Ovary (tissue), 10 donors: ENCODE measurements at places on chromosomes 16 and 17.

DNA sequence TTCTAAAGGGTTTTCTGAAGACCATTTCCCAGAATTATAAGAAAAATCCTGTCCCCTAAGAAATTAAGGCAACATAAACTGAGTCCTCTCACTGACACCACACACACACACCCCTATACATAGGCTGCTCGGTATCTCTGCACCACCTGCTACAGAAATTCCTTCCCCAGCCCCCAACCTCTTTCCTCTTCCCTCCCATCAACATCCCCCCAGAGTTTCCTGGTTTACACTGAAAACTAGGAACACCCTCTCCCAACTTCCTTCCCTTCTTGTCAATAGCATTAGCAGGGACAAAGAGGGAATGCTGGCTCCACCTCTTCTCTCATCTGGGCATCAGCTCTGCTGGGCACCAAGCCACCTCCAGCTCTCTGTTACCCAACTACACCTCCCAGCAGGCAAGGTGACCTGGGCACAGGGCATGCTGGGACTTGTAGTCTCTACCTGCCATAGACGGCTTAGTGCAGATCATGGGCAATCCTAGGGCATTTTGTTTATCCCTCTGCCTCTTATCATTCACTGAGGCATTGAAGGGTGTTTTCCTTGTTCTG is 15.7 kb downstream of the CAVIN1 start:
- H3K27me3 ChIP-seq: no peaks in the 10 kb centered on the region
- peak; percentile 82 for DNase-seq
- peak overlapping the region; percentile 59 for H3K27ac ChIP-seq
- H3K4me3 ChIP-seq: no peak overlapping the region
- no peaks in the 10 kb centered on the region for H3K36me3 ChIP-seq

- no peaks in the 10 kb centered on the region for H3K4me1 ChIP-seq
- no peak for DNase-seq
- H3K36me3 ChIP-seq: no peaks in the 10 kb centered on the region
- no peak overlapping the region for H3K27ac ChIP-seq
- H3K4me3 ChIP-seq: no peak overlapping the region
Observed at GRCh38 chr16:48041981-48042421, 113.8 kb downstream of the ABCC12 start.

- no peaks in the 10 kb centered on the region for H3K27me3 ChIP-seq
- no peaks in the 10 kb centered on the region for H3K36me3 ChIP-seq
- peak overlapping the region; percentile 35 for H3K27ac ChIP-seq
- peak; percentile 93 for DNase-seq
- no peak overlapping the region for H3K4me3 ChIP-seq
Observed at GRCh38 chr17:19317359-19318095, 45.0 kb downstream of the B9D1 start.

DNA sequence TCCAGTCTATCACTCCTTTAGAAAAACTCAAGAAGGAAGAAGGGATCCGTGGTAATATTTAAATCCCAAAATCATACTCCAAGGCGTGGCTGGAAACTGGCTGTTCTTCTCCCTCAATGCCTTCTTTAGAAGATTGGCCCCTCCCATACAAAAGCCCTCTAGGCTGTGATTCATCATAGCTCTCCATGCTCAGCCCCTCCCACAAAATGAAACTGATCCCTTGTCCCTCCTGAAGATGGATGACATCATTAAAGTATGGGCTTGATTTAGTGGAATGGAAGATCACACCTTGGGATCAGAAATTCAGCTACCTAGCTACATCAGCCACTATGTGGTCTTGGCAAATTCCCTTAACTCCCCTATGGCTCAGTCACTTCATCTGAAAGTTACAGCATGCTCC is 4.1 kb downstream of the GRIN2A start:
- H3K27me3 ChIP-seq: no peaks in the 10 kb centered on the region
- DNase-seq: no peak
- peaks cover 4% of the 10 kb centered on the region for H3K4me1 ChIP-seq
- no peaks in the 10 kb centered on the region for H3K36me3 ChIP-seq

- H3K4me1 ChIP-seq: peaks cover 18% of the 10 kb centered on the region
- peak overlapping the region; percentile 100 for H3K27ac ChIP-seq
- no peak for DNase-seq
- H3K36me3 ChIP-seq: no peaks in the 10 kb centered on the region
Observed at GRCh38 chr17:62629556-62630364, 2.3 kb downstream of the MRC2 start.

- no peaks in the 10 kb centered on the region for H3K4me1 ChIP-seq
- DNase-seq: no peak
- H3K36me3 ChIP-seq: no peaks in the 10 kb centered on the region
- H3K27me3 ChIP-seq: no peaks in the 10 kb centered on the region
- no peak overlapping the region for H3K27ac ChIP-seq
Observed at GRCh38 chr16:11232852-11233726, 22.9 kb downstream of the SOCS1 start.

DNA sequence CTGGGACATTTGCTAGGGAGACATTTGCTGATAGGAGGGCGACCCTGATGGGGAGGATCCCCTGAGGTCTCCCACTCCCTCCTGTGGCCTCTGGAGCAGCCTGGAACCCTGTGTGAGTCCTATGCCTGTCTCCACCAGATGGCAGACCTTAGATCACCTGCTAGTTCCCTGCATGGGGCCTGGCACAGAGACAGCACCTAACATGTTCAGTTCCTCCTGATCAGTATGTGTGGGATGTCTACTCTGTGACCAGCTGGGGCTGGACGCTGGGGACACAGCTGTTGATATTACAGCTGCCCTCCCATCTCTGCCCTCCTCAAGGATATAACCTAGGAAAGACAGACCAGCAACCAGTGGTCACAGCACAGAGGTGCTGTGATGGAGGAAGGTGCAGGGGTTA is 1.1 kb upstream of the ADCY7 start:
- H3K4me1 ChIP-seq: peaks cover 7% of the 10 kb centered on the region
- DNase-seq: no peak
- no peak overlapping the region for H3K27ac ChIP-seq
- no peaks in the 10 kb centered on the region for H3K27me3 ChIP-seq
- H3K4me3 ChIP-seq: no peak overlapping the region
- H3K36me3 ChIP-seq: no peaks in the 10 kb centered on the region

DNA sequence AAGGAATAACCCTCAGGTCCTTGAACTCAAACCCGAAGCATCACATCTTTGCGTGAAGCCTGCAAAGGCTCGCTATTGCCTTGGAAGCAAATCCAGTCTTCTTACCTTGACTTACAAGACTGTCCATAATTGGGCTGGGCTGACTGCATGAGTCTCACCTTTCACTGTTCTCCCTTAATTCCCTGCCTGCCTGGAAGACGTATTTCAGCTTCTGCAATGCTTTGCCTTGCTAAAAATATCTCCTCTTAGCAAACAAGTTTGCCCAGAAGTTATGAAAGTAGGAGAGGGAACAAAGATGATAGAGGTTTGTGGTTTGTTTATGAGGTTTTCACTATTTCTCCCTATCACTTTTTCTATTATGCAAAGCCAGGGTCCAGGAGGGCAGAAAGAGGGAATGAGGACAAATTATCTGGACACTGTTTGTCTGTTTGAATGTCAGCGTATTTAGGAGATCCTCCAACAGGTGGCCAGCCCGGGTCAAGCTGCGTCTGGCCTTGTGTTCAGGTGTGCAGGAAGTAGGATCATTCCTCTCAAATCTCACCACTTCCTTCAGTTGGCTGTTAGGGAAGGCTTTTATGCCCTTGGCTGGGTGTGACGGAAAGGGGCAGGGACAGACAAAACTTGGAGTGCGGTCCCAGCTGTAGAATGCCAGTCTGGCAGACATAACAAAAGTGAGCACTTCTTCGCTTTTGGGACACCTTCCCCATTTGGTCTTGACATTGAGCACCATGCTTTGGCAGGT is 488.9 kb downstream of the CDH13 start:
- no peaks in the 10 kb centered on the region for H3K36me3 ChIP-seq
- H3K4me1 ChIP-seq: no peaks in the 10 kb centered on the region
- H3K4me3 ChIP-seq: no peak overlapping the region
- DNase-seq: no peak
- H3K27ac ChIP-seq: no peak overlapping the region

GRCh38 chr16:68860978-68861892 is 17.9 kb downstream of the TANGO6 start:
- H3K27ac ChIP-seq: no peak overlapping the region
- H3K4me3 ChIP-seq: no peak overlapping the region
- H3K36me3 ChIP-seq: no peaks in the 10 kb centered on the region
- DNase-seq: no peak

- no peaks in the 10 kb centered on the region for H3K4me1 ChIP-seq
- no peak overlapping the region for H3K27ac ChIP-seq
- no peak for DNase-seq
- H3K4me3 ChIP-seq: no peak overlapping the region
Observed at GRCh38 chr17:72702136-72702735, 390.3 kb downstream of the SLC39A11 start.

DNA sequence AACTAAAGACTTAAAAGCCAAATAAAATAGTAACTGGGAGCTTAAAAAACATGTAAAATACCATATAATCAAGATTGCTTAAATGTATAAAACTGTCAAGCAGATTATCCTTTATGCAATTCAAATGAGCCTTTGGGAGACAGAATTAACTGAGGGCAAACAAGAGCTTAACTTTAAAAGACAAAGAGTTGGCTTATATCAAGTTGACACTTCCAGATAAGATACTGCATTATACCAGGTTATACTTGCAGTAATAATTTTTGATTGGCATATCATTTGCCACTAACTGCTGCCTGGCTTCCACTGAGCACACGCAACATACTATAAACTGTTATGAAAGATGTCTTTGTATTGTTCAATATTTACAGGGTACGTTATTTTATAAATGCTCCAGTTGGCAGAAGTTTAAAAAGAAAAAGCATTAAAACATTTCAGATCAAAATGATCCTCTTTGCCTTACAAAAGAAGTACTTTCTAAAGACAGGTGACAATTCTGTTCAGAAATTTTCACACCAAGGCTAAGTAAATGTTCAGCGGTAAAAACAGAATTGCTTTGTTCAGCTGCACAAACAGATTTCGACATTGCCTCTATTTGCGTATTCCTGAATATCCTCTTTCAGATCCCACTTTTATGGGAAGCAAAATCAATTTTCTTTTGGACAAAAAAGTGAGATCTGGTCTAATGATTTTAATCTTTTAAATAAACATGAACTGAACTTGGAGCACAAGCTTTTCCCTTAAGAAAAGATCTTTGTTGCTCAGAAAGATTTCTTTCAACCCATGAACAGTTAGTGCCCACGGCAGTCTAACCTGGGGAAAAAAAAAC is 50.7 kb downstream of the TOX3 start:
- no peaks in the 10 kb centered on the region for H3K36me3 ChIP-seq
- no peak overlapping the region for H3K27ac ChIP-seq
- DNase-seq: no peak
- H3K4me3 ChIP-seq: no peak overlapping the region

DNA sequence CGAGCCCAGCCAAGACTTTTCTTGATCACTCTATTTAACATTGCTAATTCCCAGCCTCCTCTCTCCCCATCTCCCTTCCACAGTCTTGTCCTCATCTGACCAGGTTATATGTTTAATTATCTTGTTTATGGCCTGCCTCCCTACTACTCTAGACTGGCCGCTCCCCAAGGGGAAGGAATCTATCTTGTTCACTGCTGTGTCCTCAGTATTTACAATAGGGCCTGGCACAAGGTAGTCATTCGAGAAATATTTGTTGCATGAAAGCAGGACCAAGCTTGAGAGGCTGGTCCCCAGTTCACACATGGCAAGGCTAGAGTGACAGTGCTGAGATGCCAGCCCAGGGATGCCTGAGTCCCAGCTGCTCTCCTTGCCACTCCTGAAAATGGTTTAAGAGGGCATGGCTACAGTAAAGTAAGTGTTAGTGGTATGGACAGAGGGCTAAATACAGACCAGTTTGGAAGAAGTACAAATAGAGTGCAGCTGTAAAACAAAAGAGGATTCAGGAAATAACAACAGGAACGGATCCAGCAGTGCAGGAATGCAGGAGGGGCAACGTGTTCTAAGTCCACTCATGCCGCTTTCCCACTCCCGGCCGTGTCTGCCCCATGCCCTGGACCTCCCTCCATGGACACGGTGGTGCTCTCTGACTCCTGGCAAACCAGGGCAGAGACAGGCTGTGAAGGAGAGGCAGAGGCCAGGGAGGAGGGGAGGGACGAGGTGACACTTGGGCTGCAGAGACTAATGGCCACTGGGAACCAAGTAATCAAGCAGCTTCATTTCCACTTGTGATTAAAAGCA is 65.6 kb downstream of the TOM1L2 start:
- peak; percentile 53 for DNase-seq
- peaks cover 10% of the 10 kb centered on the region for H3K4me1 ChIP-seq
- no peaks in the 10 kb centered on the region for H3K36me3 ChIP-seq

DNA sequence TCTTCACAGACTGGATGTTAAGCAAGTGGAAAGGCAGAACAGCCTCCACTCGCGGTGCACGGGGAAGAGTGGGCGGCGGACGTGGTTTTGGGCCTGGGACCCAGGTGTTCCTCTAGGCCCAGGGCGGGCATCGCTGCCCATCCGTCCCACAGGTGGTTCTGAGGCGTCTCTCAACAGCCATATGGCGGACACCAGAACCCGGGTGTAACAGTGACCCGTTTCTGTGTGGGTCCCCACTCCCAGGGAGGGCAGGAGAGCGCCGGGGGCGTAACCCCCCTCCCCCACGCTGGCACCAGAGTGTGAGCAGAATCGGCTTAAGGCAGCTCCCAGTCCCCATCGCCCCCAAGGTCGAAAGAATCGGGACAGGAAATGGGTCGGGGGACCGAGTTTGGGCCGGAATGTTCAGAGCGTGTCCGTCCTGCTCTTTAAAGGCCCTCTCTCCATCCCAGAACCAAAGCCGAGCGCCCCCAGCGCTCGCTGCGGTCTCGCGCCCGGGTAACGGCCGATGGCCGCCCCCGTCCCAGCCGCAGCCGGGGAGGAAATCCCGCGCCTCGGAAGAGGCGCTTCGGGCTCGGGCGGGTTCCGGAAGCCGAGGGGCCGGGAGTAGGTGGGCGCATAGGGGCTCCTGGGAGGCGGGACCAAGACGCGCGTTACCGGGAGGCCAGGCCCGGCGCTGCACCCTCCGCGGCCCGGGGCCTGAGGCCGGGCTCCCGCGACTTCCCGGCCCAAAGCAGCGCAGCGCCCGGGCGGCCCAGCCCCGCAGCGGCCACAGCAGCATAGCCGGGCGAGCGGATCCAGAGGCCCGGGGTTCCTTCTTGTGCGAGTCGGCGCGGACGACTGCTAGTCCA is at the start of gene TK2:
TSS of gene TK2 (minus strand) at position 839 of the 848 bp plus-strand sequence. CDS start at position 778, 61 bp downstream.
- H3K4me3 ChIP-seq: peak within 1 kb of the TSS; percentile 60
- H3K27me3 ChIP-seq: no peaks in the 10 kb centered on the region
- H3K36me3 ChIP-seq: no peaks in the 10 kb centered on the region
- peak; percentile 78 for DNase-seq
